Fibroblast of skin of scalp (primary cell): ENCODE measurements at places on chromosomes 4 and X.

DNA sequence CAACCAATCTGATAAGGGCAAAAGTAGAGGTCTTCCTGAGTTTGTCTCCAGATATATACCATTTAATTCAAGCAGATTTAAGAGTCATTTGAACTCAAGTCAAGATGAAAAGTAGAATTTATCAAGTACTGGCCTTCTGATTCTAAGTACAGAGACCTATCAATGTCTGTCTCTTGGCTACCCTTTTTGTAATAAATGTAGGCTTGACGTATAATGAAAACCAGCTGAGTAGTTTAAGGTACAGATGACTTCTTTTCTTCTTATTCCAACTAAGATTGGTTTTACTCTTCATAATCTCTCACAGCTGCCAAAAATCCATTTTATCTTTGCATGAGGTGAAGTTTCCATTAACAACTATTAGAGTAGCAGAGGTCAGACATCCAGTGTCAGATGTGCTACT, 867.6 kb downstream of the FAT4 start:
- DNase-seq: no peak

DNA sequence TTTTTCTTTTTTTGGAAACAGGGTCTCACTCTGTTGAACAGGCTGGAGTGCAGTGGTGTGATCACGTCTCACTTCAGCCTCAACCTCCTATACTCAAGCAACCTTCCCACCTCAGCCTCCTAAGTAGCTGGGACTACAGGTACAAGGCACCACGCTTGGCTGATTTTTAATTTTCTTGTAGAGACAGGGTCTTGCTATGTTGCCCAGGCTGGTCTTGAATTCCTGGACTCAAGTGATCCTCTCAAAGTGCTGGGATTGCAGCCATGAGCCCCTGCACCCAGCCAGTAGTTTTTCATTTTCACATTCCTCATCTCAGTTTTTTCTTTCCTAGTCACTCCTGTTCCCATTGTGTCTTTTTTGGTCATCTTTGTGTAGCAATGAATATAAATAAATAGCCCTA, 11.1 kb downstream of the USO1 start:
- no peak for DNase-seq

DNA sequence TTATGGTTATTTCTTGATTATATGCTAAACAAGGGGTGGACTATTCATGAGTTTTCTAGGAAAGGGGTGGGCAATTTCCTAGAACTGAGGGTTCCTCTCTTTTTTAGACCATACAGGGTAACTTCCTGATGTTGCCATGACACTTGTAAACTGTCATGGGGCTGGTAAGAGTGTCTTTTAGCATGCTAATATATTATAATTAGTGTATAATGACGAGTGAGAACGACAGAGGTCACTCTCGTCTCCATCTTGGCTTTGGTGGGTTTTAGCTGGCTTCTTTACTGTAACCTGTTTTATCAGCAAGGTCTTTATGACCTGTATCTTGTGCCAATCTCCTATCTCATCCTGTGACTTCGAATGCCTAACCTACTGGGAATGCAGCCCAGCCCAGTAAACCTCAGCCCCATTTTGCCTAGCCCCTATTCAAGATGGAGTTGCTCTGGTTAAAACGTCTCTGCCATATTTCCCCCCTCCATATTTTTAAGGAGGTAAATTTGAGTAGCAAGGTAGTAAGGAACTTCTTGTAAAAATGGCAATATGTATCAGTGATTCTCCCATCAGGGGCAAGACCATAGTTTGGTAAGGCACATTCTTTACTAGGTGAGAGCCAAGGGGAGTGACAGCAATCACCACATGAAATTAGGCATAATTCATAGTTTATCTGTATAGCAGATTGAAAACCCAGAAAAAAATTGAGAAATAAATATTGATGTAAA, 2.6 kb downstream of the CXCL2 start:
- no peak for DNase-seq

GRCh38 chr4:170849969-170850368, 760.2 kb upstream of the AADAT start:
- no peak for DNase-seq
